ENCODE measurements at places on chromosomes 3 and 15. TPM values are rescaled to one million over a fixed set of nuclear protein-coding genes. Genes with fewer than 3 reads are reported as not detected.

Gene CCR3
- total RNA-seq = not detected

Gene MOBP
- not detected for total RNA-seq

Gene ZNF80
- total RNA-seq = not detected

Gene DAPK2
- total RNA-seq = 5.9 TPM

Gene EPHB1
- 1.3 TPM for total RNA-seq

Gene RBP2
- total RNA-seq = not detected

Gene HTR3E
- not detected for total RNA-seq

Gene WNT7A
- under 0.01 TPM for total RNA-seq

Gene CXCR6
- total RNA-seq = 2.9 TPM

Gene ZNF662
- 6.5 TPM for total RNA-seq

Gene ST3GAL6
- total RNA-seq = 35.3 TPM

Gene MORC1
- total RNA-seq = not detected

Gene TP63
- total RNA-seq = not detected

Gene ARL14
- 2.3 TPM for total RNA-seq

Gene LRRN1
- 7.5 TPM for total RNA-seq

Gene TEX9
- 7.9 TPM for total RNA-seq

Gene GOLGA6L7
- total RNA-seq = not detected
